ENCODE measurements at places on chromosomes 6 and 20.

- no peak for DNase-seq
Observed at GRCh38 chr20:39876976-39877635, 811.9 kb downstream of the MAFB start.

- no peak for DNase-seq
Observed at GRCh38 chr20:15642109-15642508, 931.1 kb downstream of the KIF16B start.

- no peak for DNase-seq
Observed at GRCh38 chr6:389622-390021, 1.9 kb upstream of the IRF4 start.

DNA sequence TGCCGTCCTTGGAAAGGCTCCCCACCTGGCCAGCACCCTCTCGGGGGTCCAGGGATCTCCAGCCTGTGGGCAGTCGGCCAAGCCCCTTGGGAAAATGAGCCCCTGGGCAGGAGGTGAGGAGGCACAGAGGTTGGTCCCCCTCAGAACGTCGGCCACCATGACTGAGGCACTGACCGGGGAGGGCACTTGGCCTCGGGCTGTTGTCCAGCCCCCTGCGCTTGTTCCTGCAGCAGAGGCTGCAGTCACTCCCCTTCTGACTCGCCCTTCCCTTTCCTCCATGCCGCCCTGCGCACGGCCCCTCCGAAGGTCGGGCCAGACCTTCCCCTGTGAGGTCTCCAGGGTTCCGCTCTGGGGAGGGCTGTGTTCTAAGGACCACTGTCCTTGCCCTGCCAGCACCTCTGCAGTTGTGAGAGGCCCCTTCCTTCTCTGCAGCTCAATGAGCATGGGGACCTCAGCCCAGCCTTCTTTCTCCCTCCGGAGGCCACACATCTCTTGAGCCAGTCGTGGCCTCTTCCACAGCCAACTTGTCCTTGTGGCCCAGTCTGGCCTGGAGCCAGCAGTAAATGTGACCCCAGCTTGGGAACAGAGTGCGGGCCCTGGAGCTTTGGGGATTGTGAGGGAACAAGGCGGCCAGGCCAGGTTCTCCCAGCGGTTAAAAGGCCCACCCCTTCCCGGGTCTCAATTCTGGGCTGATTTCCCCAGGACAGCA lies 195.5 kb downstream of the DLL1 start:
- DNase-seq, result no peak

GRCh38 chr6:17313971-17314370 lies 32.8 kb downstream of the RBM24 start:
- DNase-seq, result no peak

DNA sequence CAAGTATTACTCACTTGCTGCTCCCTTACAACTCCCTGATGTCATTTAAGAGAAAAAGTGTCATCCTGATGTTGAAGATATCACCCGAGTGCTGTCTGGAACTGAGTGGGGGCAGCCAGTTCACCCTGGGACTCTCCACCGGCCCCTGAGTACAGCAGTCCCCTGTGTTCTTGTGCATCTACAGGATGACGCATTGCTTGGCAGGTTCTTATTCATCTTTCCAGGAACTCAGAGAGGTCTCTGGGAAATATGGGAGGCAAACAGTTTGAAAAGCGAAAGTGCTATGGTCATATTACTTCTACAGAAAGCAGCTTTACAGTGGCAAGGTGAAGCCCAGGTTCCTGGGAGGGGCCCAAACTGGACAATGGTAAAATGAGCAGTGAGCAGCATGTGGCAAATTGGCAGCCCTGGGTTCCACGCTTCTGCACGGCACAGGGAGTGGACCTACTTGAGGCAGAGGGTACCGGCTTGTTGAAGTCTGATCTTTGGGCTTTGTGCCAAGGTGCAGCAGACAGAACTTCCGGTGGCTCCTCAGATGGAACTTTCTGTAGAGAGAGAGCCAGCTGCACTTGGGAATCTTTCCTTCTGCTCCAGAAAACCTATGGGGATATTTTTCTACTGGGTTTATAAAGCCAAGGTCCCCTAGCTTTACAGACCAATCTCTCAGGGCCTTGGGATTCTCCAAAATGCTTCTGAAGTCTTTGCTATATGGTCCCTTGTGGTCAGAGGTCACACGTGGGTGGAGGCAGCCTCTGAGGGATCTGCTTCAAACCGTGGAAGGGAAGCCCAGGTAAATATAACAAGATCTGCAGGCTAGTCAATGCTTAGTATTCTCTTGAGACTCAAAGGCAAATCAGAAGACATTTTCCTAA lies 128.3 kb downstream of the MAP3K7 start:
- DNase-seq, result no peak

GRCh38 chr6:85612690-85613474 lies 19.2 kb upstream of the SNX14 start:
- DNase-seq, result no peak

GRCh38 chr20:40489886-40490285 lies 199.2 kb downstream of the MAFB start:
- no peak for DNase-seq

- no peak for DNase-seq
Observed at GRCh38 chr6:169905041-169905807, 153.8 kb downstream of the ERMARD start.

DNA sequence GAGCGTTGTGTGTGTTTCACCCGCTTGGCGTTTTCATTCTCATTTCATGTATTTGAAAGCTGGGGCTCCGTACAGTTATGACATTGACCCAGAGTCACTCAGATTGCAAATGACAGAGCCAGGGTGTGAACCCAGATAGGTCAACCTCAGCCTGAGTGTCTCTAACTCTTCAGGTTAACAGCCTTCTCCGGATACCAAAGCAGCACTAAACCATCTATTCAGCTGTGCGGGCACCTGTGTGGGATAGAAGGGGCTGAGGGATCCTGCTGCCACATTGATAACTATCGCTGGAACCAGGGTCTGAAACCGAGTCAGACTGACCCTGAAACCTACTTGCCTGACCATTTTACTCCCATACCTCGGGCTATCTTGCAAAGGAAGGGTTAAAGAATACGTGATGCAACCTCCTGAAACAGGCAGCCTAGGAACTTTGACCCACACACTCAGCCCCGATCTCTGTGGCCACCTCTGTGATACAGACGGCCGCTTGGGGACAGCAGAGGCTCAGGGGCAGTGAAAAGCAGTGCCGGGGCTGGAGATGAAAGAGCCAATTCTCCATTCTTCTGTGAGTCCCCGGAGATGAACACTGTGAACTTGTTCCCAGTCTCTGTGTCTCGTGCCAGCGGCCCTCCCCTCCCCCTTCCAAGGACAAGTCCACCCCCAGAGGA lies 233.5 kb upstream of the QKI start:
- no peak for DNase-seq

DNA sequence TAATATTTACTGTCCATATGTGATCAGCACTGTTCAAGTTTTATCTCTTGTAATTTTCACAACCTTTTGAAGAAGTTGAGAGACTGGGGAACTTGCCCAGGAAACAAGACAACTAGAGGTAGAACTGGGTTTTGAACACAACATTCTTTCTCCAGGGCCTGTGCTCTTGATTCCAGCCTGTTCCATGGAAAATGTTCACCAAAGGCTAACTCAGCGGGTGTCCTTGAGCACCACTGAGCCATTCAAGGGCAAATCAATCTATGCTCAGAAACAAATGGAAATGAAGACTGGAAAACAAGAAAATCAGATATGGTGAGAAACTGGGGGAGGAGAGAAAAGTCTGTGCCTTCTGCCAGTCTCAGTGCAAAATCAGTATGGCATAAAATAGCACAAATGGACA lies 682.2 kb upstream of the AGPAT4 start:
- no peak for DNase-seq
